Osteoblast (primary cell): ENCODE measurements at places on chromosomes 16 and 17. TPM values are rescaled to one million over a fixed set of nuclear protein-coding genes. Genes with fewer than 3 reads are reported as not detected.

- peak; percentile 96 for DNase-seq
These were observed 20.9 kb upstream of the CLEC18A start for GRCh38 chr16:69930117-69930776.

GRCh38 chr17:31398381-31399311 lies 7.2 kb downstream of the RAB11FIP4 start:
- peak; percentile 57 for DNase-seq

DNA sequence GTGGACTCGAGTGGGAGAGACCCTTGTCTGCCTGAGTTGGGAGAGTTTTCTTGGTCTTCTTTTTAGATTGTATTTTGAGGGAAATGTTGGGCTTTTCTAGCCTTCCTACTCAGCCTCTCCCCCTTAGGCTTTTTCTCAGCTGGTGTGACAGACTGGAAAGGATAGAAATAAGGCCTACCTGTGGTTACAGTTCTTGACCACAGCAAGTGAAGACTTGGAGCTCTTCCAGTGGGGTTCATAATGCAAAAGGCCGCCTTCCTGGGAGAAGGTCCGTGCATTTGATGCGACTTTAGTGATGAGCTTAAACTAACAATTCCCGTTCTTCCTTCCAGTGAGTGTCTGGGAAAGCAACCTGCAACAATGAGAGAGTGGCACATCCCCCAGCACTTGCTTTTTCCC lies 56.8 kb downstream of the B9D1 start:
- DNase-seq = peak; percentile 46

DNA sequence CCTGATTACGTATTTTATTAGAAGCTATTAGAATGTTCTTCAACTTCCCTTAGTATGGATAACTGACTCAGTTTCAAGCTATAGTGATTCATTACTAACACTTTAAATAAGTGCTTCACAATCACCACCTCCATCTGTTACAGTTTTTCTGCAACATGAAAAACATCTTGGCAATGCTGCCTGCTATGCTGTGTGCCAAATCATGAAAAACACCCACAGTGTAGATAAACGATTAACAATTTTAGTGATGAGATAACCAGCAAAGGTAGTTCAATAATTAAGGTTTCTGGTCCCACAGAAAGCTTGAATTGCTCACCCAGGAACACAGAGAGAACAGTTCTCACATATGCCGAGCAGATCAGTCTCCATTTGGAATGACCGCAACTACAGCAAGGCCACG lies 51.4 kb upstream of the SLC25A19 start:
- DNase-seq = no peak

GRCh38 chr16:55155815-55156214 lies 168.2 kb upstream of the IRX6 start:
- DNase-seq = no peak

- peak; percentile 74 for DNase-seq
These were observed 27.0 kb upstream of the NTN1 start for GRCh38 chr17:8994319-8994718.

GRCh38 chr16:56747486-56748045 lies 17.6 kb downstream of the NUP93 start:
- no peak for DNase-seq

- no peak for DNase-seq
These were observed 53.8 kb downstream of the PECAM1 start for GRCh38 chr17:64336760-64337413.

GRCh38 chr17:13086142-13086769 lies 68.4 kb upstream of the ELAC2 start:
- no peak for DNase-seq

DNA sequence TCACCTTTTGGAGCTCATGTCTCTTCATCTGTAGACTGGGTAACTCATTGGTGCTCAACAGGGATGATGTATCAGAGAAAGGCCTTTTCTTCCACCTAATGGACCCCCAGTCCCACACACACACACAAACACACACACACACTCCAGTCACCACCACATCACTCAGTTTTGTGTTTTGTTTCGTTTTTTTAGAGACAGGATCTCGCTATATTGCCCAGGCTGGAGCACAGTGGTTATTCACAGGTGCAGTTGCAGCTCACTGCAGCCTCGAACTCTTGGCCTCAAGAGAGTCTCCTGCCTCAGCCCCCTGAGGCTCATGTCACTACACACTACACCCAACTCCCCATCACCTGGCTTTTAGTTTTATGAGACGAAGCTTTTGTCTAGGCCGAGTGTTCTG lies 55.6 kb downstream of the SF3B3 start:
- DNase-seq = no peak

- no peak for DNase-seq
These were observed 189.2 kb downstream of the MAF start for GRCh38 chr16:79411357-79411756.

DNA sequence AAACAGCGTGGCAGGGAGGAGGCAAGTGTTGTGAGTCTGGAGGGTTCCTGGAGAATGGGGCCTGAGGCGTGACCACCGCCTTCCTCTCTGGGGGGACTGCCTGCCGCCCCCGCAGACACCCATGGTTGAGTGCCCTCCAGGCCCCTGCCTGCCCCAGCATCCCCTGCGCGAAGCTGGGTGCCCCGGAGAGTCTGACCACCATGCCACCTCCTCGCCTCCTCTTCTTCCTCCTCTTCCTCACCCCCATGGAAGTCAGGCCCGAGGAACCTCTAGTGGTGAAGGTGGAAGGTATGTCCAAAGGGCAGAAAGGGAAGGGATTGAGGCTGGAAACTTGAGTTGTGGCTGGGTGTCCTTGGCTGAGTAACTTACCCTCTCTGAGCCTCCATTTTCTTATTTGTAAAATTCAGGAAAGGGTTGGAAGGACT lies at the start of gene CD19:
TSS of gene CD19 (plus strand) at position 171 of the 425 bp plus-strand sequence. CDS start at position 201, 30 bp downstream.
- DNase-seq = peak; percentile 47

The SEPTIN12 gene
- total RNA-seq = not detected in 2 replicates

The IRX6 gene
- 1.2 and 1.4 TPM in 2 replicates for total RNA-seq

The PDILT gene
- total RNA-seq = not detected in 2 replicates
